ENCODE measurements at places on chromosomes 6 and 20.

- DNase-seq, result peak; percentile 94
Measured at GRCh38 chr6:37077905-37078296, 72.4 kb downstream of the FGD2 start.

DNA sequence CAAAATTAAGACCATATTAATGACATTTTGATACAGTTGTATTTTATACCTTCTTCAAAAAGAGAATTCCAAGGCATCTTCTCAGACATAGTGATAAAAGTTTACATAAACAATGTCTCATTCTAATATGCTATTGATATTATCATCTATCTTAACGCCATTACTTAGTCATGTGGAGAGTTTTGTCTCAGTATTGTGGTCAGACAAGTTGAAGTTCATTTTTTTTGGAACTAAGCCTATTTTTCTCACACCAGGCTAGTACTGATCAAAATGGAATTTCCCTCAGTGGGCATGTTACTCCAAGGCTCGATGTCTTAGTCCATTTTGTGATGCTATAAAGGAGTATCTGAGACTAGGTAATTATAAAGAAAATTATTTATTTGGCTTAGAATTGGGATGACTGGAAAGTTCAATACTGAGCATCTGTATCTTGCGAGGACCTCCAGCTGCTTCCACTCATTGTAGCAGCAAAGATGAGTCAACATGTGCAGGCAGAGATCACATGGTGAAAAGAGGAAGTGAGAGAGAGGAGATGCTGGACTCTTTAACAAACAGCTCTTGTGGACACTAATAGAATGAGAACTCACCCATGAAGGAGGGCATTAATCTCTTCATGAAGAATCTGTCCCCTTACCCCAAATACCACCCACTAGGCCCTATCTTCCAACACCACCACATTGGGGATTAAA is 825.5 kb upstream of the MANEA start:
- no peak for DNase-seq

GRCh38 chr20:58231683-58232082 is 3.2 kb upstream of the ANKRD60 start:
- no peak for DNase-seq

GRCh38 chr6:79133173-79133572 is 55.1 kb upstream of the PHIP start:
- DNase-seq, result no peak

Measured in BJ (cell line).